Spinal cord (tissue), 10 donors: ENCODE measurements at places on chromosomes 4 and X. TPM values are rescaled to one million over a fixed set of nuclear protein-coding genes. Genes with fewer than 3 reads are reported as not detected.

The SLC4A4 gene
- total RNA-seq = 105 TPM

The IL2RG gene
- 0.22 TPM for total RNA-seq

The GUF1 gene
- 21.9 TPM for total RNA-seq

The PITX2 gene
- total RNA-seq = 0.79 TPM

The CYTL1 gene
- 4.2 TPM for total RNA-seq

The TEX11 gene
- not detected for total RNA-seq

The BTK gene
- 7.3 TPM for total RNA-seq

The GPC4 gene
- 7.8 TPM for total RNA-seq

The VGLL1 gene
- total RNA-seq = not detected

The H2BW2 gene
- total RNA-seq = not detected

The SPP1 gene
- total RNA-seq = 532 TPM

The ZAR1 gene
- not detected for total RNA-seq

The GRIA3 gene
- total RNA-seq = 62.0 TPM

The NALF2 gene
- total RNA-seq = 1.4 TPM

The CFAP47 gene
- total RNA-seq = 16.8 TPM

The BEND4 gene
- 5.0 TPM for total RNA-seq

The SHROOM2 gene
- total RNA-seq = 15.5 TPM

The SPANXN2 gene
- not detected for total RNA-seq

The CWH43 gene
- not detected for total RNA-seq

The FGFR3 gene
- total RNA-seq = 36.2 TPM

The SMIM9 gene
- not detected for total RNA-seq
